Endothelial cell of umbilical vein (primary cell): ENCODE measurements at places on chromosomes 3 and 15.

DNA sequence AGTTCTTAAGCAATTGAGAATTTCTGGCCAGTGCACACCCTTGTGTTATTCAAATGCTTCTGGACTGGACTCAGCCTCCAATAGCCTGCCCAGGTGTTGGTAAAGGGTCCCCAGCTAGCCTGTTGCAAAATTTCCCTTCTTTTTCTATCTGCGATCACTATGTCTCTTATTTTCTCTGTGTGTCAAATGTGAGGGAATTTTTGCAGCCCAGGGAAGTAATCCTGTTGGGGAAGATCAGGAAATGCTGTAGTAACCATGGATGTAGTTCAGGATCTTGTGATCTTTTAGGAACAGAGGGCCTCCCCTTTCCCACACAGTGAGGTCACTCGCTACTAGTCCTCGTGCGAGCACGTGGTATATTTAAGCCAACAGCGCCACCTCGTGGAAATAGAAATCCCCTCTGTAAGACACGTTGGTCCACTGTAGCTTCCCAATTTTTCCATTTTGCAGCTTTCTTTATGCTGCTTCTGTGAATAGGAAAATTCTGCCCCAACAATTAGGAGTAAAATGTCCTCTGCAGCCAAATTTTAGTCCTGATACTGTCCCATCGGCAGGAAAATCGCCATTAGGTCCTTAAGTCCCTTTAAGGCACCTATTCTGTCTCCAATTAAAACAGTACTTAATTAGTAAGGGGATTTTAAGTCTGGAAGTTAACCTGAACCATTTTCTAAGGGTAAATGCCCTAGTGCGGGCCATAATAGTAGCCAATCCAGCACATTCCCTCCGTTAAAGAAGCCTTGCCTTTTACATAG, 4.0 kb upstream of the SMCO1 start:
- H3K4me1 ChIP-seq = no peaks in the 10 kb centered on the region
- no peak overlapping the region for H3K4me3 ChIP-seq
- H3K27me3 ChIP-seq = no peaks in the 10 kb centered on the region
- peak; percentile 62 for DNase-seq

DNA sequence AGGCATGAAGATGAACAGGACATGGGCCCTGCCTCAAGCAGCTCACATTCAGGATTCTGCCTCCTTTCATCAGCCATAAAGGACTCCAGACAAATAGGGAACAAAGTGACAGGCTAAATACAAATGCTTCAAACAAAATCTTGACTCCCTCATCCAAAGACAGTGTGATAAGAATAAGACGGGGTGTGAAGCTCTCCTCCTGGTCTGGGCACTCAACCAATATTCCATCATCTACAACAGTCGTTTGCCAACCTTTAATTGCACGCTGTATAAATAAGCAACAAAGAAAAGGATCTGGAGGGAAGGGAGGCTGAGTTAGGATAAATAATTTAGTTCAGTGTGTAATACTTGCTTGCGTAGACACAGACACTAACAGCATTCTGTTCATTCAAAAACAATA, 5.4 kb downstream of the CCDC54 start:
- H3K27ac ChIP-seq = no peak overlapping the region
- no peak overlapping the region for H3K4me3 ChIP-seq
- DNase-seq = no peak
- H3K27me3 ChIP-seq = peaks cover 2% of the 10 kb centered on the region

DNA sequence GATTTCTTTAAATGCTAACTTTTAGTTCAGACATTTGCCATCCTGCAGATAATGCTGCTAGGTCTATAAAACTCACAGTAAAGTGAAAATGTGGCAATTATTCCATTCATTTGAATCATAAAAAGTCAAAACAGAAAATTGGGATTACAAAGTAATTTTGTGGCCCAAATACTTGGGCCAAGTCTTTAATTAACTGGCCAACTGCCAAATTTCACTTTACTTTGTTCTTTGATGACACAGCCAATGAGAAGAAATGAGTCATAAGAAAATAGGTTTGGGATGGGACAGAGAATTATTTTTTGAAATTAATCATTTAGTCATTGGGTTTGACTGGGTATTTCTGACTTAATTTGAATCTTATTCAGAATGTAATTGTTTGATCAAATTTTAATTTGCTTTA, 89.8 kb upstream of the SLC2A2 start:
- peaks cover 10% of the 10 kb centered on the region for H3K36me3 ChIP-seq
- no peaks in the 10 kb centered on the region for H3K27me3 ChIP-seq
- H3K4me3 ChIP-seq = no peak overlapping the region
- H3K4me1 ChIP-seq = peaks cover 9% of the 10 kb centered on the region

GRCh38 chr3:112086076-112086854, at the start of gene C3orf52:
Gene C3orf52 (plus strand): TSS chr3:112086389. CDS start chr3:112086408, 19 bp downstream.
- peaks cover 16% of the 10 kb centered on the region for H3K4me1 ChIP-seq
- H3K4me3 ChIP-seq = peak within 1 kb of the TSS; percentile 1
- H3K36me3 ChIP-seq = no peaks in the 10 kb centered on the region
- H3K27ac ChIP-seq = peak within 1 kb of the TSS; percentile 1
- no peaks in the 10 kb centered on the region for H3K27me3 ChIP-seq

DNA sequence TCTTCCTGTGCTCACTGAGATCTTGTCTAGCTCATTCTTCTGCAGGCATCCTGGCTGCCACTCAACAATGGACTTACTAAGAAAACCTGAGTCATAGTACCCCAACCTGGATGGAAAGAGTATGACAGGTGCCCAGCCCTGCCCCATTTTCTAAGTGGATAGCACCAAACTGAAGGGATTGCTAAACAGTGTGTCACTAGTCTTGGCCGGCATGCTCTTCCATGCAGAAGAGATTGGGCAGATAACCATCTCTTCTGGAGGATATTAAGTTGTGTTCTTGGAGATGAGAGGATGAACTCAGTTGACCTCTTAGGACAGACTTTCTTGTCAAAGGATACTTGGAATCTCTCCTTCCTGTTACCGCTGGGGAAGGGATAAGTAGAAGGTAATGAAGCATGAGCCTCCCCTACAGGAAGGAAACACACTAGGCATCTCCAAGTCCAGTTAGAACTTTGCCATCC, 797.5 kb downstream of the AGBL1 start:
- no peaks in the 10 kb centered on the region for H3K36me3 ChIP-seq
- H3K4me1 ChIP-seq = no peaks in the 10 kb centered on the region
- DNase-seq = no peak
- no peaks in the 10 kb centered on the region for H3K27me3 ChIP-seq
- H3K4me3 ChIP-seq = no peak overlapping the region

DNA sequence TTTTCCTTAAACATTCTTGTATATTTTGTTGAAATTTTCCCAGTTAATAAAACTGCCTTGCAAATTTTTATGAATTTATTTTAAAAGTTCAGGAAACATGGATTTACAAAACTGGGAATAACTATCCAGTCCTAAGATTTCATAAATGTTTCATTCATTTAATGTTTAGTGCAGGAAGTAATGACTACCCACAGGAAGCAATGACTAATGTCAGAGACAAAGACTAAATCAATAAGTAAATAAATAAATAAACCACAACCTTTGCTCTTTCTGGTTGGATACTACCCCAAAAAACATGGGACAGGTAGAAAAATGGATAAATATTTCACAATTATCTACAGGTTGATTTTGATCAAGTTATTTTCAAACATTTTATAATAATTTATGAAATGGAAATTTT, 48.8 kb upstream of the TMCO5A start:
- H3K4me1 ChIP-seq = peaks cover 7% of the 10 kb centered on the region
- H3K27me3 ChIP-seq = peaks cover 14% of the 10 kb centered on the region
- no peak overlapping the region for H3K4me3 ChIP-seq

- H3K27me3 ChIP-seq = no peaks in the 10 kb centered on the region
- no peaks in the 10 kb centered on the region for H3K36me3 ChIP-seq
- H3K4me3 ChIP-seq = peak overlapping the region; percentile 92
- peaks cover 13% of the 10 kb centered on the region for H3K4me1 ChIP-seq
- H3K27ac ChIP-seq = peak overlapping the region; percentile 32
Observed at GRCh38 chr3:88149101-88149508, 654 bp upstream of the C3orf38 start.

DNA sequence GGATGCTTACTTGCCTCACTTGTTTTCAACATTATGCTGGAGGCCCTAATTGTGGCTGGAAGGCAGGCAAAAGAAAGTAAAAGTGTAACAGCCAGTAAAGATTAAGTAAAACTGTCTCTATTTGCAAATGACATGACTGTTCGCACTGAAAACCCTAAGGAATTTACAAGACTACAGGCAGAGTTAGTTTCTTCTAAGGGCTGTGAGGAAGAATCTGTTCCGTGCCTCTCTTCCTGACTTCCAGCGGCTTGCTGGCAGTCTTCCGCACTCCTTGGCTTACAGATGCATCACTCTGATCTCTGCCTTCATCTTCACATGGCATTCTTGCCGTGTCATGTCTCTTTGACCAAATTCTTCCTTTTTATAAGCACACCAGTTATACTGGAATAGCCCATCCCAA, 86.1 kb downstream of the DLG1 start:
- no peaks in the 10 kb centered on the region for H3K27me3 ChIP-seq
- H3K27ac ChIP-seq = no peak overlapping the region
- no peak for DNase-seq
- H3K36me3 ChIP-seq = no peaks in the 10 kb centered on the region
- no peak overlapping the region for H3K4me3 ChIP-seq

GRCh38 chr15:88814393-88814792, 11.2 kb downstream of the ACAN start:
- H3K4me3 ChIP-seq = no peak overlapping the region
- DNase-seq = no peak
- H3K27me3 ChIP-seq = no peaks in the 10 kb centered on the region
- no peak overlapping the region for H3K27ac ChIP-seq

DNA sequence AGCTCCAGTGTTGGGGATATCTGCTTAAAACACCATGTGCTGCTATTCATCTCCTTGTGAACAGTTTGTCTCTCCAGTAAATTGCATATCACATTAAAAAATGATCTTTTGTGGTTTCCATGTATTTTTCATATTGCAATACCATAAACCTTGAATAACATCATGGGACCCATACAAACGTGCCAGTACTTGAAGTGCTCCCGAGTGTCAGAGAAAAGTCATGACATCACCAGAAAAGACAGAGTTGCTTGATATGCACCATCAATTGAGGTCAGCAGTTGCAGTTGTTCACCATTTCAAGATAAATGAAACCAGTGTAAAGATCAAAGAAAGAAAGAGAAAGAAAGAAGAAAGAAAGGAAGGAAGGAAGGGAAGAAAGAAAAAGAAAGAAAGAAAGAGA, 278.6 kb downstream of the ZNF621 start:
- no peaks in the 10 kb centered on the region for H3K4me1 ChIP-seq
- no peaks in the 10 kb centered on the region for H3K27me3 ChIP-seq
- H3K4me3 ChIP-seq = no peak overlapping the region
- DNase-seq = no peak
- H3K36me3 ChIP-seq = no peaks in the 10 kb centered on the region
- H3K27ac ChIP-seq = no peak overlapping the region

DNA sequence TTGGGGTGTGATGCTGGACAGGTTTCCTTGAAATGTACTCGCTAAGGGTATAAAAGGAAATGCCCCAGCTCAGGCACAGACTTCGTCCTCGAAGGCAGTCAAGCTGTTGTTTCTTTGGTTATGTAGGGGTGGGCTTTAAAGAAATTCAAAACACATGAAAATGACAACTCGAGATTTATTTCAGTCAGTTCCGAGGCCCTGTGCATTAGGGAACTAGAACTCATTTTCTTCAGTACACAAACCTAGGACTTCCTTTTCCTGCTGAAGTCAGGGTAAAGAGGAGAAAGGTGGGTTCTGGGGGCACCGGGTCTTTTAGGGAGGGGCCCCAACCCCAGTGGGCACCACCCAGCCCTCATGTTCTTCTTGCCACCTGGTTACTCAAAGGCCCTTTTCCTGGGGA, 7.7 kb downstream of the CCR9 start:
- no peaks in the 10 kb centered on the region for H3K36me3 ChIP-seq
- no peak overlapping the region for H3K27ac ChIP-seq
- H3K27me3 ChIP-seq = peaks cover 20% of the 10 kb centered on the region
- no peak for DNase-seq
- no peak overlapping the region for H3K4me3 ChIP-seq

- no peak for DNase-seq
- H3K27me3 ChIP-seq = peaks cover 2% of the 10 kb centered on the region
- no peak overlapping the region for H3K27ac ChIP-seq
- H3K4me3 ChIP-seq = no peak overlapping the region
Observed at GRCh38 chr15:68587769-68588385, 9.1 kb downstream of the CORO2B start.

DNA sequence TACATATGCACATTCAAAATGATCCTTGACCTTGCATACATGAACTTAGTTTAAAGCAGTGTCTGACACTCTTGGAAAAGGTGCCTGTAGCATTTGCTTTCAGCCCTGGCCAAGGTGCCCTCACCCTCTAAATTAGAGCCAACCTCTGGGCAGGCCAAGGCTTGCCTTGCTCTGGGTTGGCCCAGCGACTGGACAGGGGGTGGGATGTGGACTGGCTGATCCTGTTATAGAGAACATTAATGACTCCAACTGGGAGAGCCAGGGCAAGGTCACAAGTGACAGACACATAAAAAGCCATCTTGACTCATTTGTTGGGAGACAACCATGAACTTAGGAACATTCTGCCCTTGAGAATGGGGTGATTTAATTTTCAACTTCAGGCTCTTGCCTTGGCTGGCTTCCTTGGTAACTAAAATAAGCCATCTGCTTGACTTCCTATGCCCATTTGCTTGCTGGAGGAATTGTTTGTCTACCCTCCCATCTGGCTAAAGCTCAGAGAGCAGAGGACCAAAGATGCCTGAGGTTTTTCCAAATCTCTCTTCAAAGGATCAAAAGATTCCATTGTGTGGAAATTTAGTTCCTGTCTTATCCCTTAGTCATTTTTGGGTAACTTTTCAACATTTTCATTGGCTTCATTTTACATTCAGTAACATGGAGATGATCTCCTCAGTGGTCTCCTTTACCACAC, 403.7 kb downstream of the SOX2 start:
- H3K27ac ChIP-seq = no peak overlapping the region
- no peak overlapping the region for H3K4me3 ChIP-seq
- H3K27me3 ChIP-seq = no peaks in the 10 kb centered on the region
- DNase-seq = no peak

DNA sequence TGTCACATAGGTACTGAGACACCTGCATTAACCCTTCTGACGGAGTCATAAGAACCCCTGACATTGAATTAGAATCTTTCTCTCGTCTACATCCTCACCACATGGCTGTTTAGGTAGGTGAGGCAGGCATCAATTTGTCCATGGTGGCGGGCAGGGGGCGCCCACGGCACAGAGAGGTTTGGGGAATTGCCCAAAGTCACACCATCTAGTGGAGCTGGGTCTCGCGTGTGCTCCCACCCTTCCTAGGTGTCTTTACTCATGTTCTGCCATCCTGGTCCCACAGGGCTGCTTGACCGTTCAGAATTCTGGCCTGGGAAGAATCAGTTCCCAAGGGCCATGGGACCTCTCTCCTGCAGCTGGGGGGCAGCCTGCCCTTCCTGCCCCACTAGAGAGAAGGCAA, 14.7 kb upstream of the DLL4 start:
- no peaks in the 10 kb centered on the region for H3K27me3 ChIP-seq
- no peaks in the 10 kb centered on the region for H3K36me3 ChIP-seq
- peaks cover 41% of the 10 kb centered on the region for H3K4me1 ChIP-seq
- peak overlapping the region; percentile 69 for H3K27ac ChIP-seq

- H3K4me1 ChIP-seq = peaks cover 20% of the 10 kb centered on the region
- H3K36me3 ChIP-seq = no peaks in the 10 kb centered on the region
- H3K27ac ChIP-seq = no peak overlapping the region
- no peaks in the 10 kb centered on the region for H3K27me3 ChIP-seq
Observed at GRCh38 chr3:179181993-179182551, 33.9 kb downstream of the PIK3CA start.

GRCh38 chr3:58776231-58776630, 109.7 kb upstream of the FAM3D start:
- H3K36me3 ChIP-seq = no peaks in the 10 kb centered on the region
- DNase-seq = no peak
- no peaks in the 10 kb centered on the region for H3K4me1 ChIP-seq
- no peak overlapping the region for H3K27ac ChIP-seq
- no peaks in the 10 kb centered on the region for H3K27me3 ChIP-seq
- H3K4me3 ChIP-seq = no peak overlapping the region
